ENCODE measurements at places on chromosomes 2 and 18.

GRCh38 chr2:154623819-154624218 lies 74.7 kb upstream of the KCNJ3 start:
- peak; percentile 13 for DNase-seq

GRCh38 chr2:240252191-240252871 lies 111.9 kb upstream of the OTOS start:
- DNase-seq: no peak

- no peak for DNase-seq
Observed at GRCh38 chr2:113268621-113269360, 9.9 kb downstream of the PAX8 start.

- no peak for DNase-seq
Observed at GRCh38 chr2:23198316-23199114, 186.5 kb upstream of the KLHL29 start.

DNA sequence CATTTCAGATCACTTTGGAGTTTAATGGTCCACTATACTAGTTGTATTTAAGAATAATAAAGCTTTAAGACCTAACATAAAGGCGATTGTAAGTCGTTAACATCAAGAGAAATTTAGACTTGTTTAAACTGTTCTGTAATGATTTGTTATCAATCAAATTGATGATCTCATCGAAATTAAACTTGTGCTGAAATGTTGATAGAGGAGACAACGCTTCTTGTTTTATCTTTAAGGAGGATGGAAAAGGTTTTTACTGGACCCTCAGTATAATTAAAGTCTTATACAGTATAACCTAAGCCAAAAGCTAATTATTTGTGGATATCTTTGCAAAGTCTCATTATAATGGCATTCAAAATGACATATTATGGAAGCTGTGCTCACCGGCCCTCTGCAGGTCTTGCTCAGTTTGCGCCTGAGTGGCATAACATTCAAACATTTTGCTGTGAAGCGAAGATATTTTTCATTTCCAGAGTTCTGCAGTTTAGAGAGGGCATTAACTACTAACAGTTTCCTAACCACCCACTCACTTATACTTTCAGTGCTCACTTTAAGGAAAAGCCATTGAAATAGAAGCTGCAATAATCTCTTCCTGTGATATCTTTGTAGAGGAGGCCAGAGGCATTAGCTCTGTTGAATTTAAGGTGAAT lies 1.4 kb upstream of the SERTAD2 start:
- DNase-seq: no peak

DNA sequence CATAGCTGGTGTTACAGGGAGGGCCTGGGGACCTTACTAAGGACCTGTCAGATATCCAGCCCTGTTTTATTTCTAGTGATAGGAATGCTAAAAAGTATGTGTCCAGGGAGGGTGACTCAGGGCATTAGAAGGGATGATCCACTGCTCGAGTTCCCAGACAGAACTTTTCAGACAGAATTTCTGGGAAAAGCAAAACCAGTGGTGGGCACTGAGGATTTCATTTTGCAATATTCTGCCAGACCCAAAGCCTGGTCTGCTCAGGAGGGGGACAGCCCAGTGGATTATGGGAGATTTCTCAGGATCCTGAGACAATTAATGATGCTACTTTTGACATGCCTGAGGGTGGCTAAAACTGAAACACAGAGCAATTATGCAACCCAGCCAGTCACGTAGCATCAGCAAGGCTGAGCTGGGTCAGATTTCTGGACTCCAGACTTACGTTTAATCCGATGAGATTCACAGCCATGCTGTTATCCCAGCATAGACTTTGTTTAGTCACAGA lies 4.7 kb upstream of the KCNE4 start:
- DNase-seq: no peak

DNA sequence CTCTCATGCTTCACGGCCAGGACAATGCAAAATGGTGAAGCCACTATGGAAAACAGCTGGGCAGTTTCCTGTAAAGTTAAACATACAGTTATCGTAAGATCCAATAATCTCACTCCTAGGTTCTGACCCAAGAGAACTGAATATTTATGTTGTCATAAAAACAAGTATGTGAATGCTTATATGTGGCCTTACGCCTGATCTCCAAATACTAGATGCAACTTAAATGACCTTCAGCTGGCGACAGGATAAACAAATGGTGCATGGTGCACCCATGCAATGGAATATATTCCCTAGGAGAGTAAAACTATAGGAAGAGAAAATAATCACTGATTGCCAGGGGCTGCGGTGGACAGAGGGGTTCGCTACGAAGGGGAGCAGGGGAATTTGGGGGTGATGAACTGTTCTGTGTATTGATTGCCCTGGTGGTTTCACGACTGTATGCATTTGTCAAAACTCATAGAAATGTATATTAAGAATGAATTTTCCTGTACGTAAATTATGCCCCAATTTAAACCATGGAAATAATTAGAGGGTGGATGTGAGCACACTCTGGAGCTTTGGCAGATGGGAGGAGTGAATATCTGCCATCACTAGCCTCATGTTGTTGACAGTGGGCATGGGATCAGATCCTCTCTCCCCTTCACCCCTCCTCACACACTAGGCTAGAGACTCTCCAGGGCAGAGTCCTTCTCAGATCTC lies 100.8 kb upstream of the MYCN start:
- DNase-seq: no peak

Measured in cerebellar nuclear complex (tissue), 1 donor.